ENCODE measurements at places on chromosomes 7 and 10.

DNA sequence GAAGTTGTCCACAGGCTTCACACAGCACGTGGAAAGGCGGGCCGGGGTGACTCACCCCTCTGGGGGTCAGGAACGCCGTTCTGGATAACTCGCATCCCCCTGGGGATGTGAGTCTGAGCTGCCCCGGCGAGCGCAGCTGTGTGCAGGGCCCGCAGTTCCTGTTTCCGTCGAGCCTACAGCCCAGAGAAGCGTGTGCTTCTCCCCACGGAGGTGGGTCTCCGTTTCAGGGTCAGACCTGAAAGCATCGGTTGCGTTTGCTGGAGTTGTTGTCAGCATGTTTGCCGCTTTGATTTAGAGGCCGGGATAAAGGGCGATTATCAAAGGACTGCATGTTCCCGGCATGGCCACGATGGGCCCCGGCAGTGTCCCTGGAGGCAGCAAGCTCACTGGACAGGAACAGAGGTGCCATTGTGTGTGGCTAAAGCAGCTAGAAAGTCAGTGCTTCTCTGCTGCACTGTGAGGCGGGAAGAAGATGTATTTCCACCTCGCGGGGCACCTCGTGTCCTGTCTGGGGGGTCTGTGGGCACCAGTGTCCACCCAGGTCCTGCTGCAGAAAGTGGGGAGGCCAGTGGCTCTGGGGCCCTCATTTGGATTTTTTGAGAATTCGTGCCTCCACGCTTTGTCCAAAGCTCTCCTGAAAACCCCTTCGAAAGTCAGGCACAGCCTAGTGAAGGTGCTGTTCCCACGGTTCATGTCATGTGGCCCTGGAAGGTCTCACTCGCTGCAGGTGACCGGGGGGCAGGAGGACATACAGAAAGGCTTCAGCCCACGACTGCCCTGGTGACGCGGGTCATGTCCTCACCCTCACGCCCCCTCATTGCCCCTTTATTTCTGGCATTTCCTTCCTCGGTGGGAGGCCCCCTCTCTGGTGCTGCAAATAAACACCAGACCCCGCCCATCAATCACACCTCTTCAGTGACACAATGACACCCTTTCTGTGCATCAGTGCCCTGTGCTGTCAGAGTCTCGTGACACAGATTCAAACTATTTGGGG is 27.4 kb upstream of the GDI2 start:
- DNase-seq = no peak

- DNase-seq = no peak
These were observed 47.3 kb downstream of the ST8SIA6 start for GRCh38 chr10:17407047-17407446.

GRCh38 chr10:89645742-89646172 is 715 bp upstream of the PANK1 start:
- no peak for DNase-seq

DNA sequence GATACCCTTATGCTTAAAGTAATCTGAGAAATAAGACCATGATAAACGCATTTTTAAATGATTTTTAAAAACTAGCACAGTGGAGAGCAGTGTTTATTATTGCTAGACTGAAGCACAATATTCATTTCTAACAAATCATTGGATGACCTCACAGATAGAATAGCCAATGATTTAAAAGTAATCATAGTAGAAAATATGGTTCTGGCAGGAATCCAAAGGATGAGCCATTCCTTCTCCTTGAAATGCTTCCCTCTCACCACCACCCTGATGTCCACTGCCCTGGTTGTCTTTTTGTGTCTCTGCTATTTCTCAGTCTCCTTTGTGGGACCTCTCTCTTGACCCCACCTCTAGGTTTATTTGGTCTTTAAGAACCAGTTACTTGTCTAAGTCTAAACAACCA is 64.9 kb downstream of the PRKG1 start:
- no peak for DNase-seq

- no peak for DNase-seq
These were observed 45.4 kb downstream of the APBB1IP start for GRCh38 chr10:26483554-26483953.

GRCh38 chr10:8159341-8160165 is 105.1 kb downstream of the GATA3 start:
- no peak for DNase-seq

DNA sequence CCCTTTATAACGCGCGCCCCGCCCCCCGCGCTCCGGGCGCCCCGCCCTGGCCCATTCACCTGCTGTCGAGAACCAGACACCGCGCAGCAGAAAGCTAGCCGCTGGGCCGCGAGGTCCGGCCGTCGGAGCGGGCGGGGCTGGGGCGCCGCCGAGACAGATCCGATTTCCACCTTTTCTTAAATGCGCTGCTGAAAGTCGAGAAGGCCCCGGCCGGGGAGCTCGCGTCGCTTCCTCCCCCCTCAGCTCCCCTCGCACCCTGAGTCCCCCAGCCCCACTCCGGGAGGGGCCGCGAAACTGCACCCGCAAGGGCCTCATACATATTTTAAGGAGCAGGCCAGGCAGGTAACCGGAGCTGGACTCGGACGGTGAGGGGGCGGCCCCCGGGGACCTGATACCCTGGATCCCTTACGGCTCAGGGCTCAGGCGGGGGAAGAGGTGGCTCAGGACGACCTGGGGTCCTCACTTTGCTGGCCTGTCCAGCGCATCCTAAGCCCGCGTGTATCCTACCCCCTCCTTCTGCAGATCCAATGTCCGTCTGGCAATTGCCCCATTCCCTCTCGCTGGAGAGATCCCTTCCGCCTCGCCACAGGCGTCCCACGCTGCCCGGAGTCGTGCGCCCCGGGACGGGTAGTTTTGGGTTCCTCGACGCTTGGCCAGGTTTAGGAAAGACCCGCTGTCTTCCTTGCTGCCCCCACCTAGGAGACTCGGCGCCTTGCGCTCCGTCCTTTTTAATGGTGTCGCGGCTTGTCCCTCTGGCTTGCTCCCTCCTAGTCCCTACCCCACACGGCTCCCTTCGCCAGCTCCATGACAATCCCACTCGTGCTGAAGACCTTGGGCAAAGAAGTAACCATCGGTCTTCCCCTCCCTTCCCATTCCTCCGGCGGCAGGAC is 170.6 kb downstream of the UBE2H start:
- no peak for DNase-seq

DNA sequence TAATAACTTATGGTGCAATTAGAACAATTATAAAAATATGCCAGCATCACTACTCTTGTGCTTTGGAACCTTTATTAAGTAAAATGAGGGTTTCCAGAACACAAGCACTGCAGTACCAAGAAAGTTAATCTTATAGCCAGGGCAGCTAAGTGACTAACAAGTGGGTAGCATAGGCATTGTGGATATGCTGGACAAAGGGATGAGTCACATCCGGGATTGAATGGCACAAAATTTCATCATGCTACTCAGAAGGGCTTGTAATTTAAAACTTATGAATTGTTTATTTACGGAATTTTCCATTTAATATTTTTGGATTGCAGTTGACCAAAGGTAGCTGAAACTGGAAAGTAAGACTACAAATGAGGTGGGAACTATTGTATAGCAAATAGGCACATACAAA is 250.6 kb downstream of the C7orf25 start:
- DNase-seq = no peak

- no peak for DNase-seq
These were observed 54.6 kb downstream of the HTR5A start for GRCh38 chr7:155124706-155125105.

- DNase-seq = no peak
These were observed 129.9 kb downstream of the KBTBD2 start for GRCh38 chr7:32761451-32762205.

GRCh38 chr7:26151650-26151952 is 397 bp upstream of the NFE2L3 start:
- no peak for DNase-seq

DNA sequence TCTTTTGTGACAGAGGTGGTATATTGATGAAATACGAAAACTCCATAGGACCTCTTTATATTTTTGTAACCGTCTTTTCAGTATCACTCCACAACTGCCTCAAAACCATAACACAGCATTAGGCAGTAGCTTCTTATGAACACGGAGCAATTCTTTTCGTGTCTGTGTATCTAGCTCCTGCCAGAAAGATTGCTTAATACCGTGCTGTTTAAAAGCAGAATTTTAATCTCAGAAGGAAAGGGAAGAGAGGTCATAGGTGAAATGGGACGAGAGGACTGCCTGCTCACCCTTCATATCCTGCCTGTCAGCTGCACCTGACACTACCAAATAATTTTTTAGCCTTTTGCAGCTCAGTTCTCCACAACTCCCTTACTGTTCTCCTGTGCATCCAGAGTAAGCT is 200.7 kb downstream of the DNAH11 start:
- no peak for DNase-seq

DNA sequence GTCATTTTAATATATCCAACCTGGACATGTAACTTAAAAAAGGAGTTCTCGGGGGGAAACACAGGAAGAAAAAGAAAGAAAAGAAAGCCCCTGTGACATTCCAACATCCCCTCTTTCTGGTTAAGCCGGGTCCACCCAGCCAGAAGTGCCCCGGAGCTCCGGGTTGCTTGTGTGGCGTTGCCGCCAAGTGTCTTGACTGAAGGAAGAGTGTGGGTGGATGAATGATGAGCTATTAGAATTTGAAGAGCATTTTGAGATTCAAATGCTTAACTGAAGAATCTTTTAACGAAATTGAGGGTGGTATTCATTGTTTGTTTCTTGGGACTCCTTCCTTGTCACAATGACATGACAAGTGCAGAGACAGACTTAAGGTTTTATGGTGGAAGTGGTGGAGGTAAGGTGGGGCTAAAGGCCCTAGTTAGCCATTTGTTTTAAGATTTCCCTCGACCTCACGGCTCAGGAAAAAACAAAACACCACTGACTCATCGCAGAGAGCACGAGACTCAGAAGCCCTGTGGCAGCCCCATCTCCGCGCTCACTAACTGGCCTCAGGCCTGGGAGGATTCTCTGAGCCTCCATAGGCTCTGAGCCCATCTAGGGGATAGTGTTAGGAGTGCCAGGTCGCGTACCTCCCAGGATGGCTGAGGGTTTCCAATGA is 1.8 kb upstream of the GLI3 start:
- DNase-seq = no peak

GRCh38 chr7:140027858-140028257 is 34.9 kb downstream of the PARP12 start:
- no peak for DNase-seq

DNA sequence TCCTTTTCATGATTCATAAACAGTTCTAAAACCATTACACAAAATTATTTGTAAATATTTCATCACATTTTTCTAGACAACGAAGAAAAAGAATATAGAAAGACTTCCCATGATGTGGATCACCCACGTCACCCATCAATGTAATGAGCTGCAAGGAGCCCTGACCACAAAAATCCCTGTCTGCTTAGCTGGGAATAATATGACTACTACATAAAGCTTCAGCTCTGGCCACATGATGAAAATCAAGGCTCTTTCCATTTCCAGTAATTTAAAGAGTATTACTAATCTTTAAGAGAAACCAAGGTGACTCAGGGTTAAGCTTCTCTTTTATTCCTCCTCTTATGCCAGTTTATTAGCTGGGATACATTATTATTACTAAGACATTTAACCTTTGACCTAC is 180.8 kb upstream of the CACNA2D1 start:
- no peak for DNase-seq

DNA sequence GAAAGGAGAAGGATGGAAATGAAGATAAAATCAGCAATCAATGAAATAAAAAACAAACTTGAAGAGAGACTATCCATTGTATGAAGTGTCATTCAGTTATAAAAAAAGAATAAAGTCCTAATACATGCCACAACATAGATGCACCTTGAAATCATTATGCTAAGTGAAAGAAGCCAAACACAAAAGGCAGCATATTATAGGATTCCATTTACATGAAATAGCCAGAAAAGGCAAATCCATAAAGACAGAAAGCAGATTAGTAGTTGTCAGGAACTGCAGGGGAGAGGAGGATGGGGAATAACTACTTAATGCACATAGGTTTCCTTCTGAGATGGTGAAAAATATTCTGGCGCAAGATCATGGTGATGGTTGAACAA is 6.6 kb upstream of the PON1 start:
- DNase-seq = no peak

DNA sequence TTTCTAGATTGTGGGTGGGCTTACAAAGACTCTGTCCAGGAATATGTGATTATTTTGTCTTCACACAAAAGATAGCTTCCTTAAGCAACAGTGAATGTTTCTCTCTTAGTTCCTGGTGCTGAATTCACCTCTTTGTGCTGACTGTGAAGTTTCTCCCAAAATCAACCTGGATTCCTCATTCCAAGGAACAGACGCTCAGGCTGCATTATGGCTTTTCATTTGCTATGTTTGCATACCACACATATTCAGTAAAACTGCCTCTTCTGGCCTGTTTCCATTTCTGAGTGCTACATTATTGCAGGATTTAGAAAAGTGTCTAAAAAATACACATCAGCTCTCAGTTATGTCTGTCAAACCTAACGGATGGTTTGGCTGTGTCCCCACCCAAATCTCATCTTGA is 21.5 kb downstream of the MACROH2A2 start:
- no peak for DNase-seq

DNA sequence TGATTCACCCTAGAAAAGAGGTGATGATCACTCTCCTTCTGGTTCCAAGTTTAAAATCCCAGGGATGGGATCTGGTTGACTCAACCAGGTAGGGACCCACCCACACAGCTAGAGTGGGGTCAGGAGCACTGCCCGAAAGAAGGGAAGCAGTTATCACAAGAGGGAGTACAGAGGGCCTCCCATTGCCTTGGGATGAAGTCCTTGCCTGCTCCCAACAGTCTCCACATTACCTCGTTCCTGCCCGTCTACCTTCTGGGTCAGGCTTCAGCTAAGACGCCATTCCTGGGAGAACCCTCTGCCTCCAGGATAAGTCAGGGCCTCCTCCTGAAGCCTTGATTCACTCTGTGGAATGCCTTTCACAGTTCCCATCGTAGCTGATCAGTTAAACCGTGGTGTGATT is 23.8 kb downstream of the ZMIZ2 start:
- DNase-seq = no peak

GRCh38 chr10:49837051-49837478 is 74.9 kb upstream of the OGDHL start:
- no peak for DNase-seq

- no peak for DNase-seq
These were observed 146.3 kb downstream of the ADARB2 start for GRCh38 chr10:1591045-1591444.

- DNase-seq = no peak
These were observed 83.2 kb upstream of the SGCE start for GRCh38 chr7:94739180-94739579.

All from ureter (tissue), 1 donor.